Activated CD4-positive, alpha-beta T cell treated with anti-CD3 and anti-CD28 coated beads, Interleukin-2, Interleukin-4, amounts not matched to agents 100 ng/mL and 50 ng/mL, durations not matched to agents 16 hours and 8 hours (primary cell): ENCODE measurements at places on chromosomes 5 and 9.
A peak's percentile ranks its signal among the peaks of the same experiment; 100 is the strongest.

- peak; percentile 43 for DNase-seq
These were observed 53.5 kb upstream of the GRIN3A start for GRCh38 chr9:101791938-101792337.

- DNase-seq = no peak
These were observed 3.2 kb downstream of the ADAMTSL1 start for GRCh38 chr9:18477121-18477660.

GRCh38 chr5:67173959-67174358 lies 22.6 kb downstream of the CD180 start:
- DNase-seq = no peak

GRCh38 chr9:134621558-134622110 lies 20.0 kb upstream of the COL5A1 start:
- DNase-seq = no peak

GRCh38 chr5:1330847-1331831 lies 13.8 kb downstream of the CLPTM1L start:
- DNase-seq = no peak

- no peak for DNase-seq
These were observed 852 bp downstream of the ZNF354C start for GRCh38 chr5:179061025-179061424.

DNA sequence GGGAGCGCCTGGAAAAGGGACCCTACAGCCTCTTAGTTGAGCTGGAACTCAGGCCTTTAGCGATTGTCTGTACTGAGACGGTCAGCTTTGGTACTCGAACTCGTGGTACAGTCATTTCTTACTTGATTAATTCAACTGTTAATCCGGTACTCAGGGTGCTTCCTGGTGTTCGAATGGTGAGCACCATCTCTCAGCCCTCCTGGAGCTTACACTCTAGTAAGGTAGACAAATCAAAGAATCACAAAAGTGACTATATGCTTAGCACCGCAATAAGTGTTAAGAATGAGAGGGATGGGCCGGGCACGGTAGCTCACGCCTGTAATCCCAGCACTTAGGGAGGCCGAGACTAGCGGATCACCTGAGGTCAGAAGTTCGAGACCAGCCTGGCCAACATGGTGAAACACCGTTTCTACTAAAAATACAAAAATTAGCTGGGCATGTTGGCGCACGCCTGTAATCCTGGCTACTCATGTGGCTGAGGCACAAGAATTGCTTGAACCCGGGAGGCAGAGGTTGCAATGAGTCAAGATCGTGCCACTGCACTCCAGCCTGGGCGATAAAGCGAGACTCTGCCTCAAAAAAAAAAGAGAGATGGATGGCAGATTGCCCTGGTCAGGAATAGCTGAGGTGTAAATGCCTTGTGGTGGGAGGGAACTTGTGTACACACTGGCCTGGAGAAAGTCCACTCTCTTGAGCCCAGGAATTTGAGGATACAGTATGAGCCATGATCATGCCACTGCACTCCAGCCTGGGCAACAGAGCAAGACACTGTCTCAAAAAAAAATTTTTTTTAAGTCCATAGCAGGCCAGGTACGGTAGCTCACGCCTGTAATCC lies 981 bp downstream of the TCOF1 start:
- peak; percentile 34 for DNase-seq

- no peak for DNase-seq
These were observed 188.5 kb upstream of the RASA1 start for GRCh38 chr5:87079219-87079618.

DNA sequence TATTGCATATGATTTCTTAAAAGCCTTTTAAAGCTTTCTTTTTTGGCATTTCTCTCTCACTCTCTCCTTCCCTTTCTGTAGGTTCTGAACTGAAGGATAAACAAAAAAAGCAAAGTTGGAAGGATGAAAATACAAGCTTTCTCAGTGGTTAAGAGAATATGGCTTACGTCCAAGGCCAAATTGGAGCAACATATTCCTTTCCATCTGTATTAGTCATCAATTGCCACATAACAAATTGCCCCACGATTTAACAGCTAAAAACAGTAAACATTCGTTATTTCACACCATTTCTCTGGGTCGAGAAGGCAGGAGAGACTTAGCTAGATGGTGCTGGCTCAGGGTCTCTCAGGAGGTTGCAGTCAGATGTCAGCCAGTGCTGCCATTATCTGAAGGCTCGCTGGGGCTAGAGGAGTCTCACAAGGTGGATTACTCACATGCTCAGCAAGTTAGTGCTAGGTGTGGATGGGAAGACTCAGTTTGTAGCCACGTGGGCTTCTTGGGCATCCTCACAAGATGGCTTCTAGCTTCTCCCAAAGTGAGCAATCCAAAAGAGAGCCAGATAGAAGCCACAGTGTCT lies 2.0 kb upstream of the ROR2 start:
- no peak for DNase-seq

DNA sequence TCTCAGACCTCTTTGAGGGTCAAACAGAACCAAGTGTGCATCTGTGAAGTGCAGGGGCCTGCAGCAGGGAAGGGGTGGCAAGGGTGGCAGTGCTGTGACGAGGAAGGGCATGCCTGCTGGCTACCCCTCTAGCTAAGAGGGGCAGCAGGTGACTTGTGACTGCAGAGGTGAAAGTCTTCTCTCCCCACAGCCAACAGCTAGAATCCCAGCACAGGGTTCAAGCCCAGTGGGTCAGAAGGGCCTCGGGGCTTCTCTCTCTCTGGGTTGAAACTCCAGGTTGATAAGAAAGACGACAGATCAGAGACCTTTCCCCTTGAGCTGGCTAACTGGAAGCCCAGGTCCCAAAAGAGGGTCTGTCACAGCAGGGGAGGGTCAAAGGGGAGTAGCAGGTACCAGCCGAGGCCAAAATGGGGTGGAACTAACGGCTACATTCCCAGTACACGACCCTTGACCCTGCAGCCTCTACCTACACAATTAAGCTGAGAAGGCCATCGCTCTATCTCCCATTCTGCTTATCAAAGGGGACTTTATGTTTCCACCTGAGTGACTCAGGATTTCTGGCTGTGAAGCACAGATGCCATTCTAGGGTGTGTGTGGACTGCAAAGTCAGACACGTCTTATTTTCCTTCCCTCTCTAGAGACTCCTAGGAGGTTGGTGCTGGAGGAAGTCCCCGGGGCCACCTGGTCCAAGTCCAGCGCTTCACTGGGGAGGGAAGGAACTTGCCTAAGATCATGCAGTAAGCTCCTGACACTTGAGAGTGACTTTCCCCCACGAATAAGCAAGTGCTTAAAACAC lies 14.6 kb downstream of the ANKS6 start:
- no peak for DNase-seq

GRCh38 chr5:91176288-91177016 lies 206.7 kb downstream of the ARRDC3 start:
- DNase-seq = no peak

GRCh38 chr5:89445106-89445745 lies 562.2 kb upstream of the MEF2C start:
- DNase-seq = no peak
